Stimulated activated CD8-positive, alpha-beta memory T cell treated with anti-CD3 and anti-CD28 coated beads, Interleukin-7, amount 100 ng/mL, for 1 hour (primary cell): ENCODE measurements at places on chromosomes 7 and 10.

GRCh38 chr10:6918305-6918704 is 338.2 kb upstream of the PRKCQ start:
- DNase-seq = peak; percentile 41

DNA sequence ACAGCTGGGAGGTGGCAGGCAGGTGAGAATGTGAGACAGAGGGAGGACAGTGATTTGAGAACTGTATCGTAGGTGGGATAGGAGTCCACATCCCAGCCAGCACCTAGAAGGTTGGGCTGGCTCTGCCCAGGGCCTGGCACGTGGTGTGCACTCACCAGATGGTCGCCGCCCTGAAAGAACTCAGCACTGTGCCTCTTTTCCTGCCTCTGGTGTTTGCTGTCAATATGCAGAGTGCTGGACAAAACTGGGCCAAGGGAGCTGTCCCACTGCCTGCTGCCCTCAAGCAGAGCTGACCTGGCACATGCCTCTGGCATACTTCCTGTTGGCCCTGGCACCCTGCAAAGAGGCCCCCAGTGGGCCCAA is 36.8 kb downstream of the CHST3 start:
- no peak for DNase-seq

GRCh38 chr7:26787701-26788100 is 76.7 kb downstream of the SKAP2 start:
- DNase-seq = no peak

DNA sequence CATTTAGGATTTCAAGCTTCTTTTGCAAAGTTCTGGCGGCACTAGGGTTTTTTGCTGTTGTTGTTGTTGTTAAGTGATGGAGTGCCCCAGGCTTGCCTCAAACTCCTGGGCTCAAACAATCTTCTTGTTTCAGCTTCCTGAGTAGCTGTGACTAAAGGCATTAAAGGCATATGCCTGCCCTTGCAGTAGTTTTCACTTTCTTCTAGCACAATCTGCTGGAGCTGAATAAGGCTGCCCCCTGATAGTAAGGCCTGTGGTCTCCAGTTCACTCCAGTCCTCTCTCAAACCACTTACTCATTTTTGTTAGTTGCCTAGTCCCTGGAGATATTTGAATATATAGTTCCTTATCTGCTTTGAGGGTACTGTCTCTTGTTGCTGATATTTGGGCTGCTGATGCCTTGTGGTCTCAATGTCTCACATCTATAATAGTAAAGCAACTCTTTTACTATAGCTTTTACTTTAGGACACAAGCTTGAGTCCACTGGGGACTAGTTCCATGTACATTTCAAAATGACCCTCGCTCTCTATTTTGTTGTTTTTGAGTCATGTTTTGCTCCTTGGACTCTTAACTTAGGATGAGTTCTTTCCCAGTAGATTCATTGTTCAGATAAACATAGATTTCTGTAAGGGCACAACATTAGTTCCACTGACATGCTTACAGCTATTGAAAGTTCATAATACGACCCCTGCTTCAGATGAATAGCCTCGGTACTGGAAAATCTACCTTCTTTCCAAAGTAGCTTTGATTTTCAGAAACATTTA is 25.5 kb downstream of the PHF14 start:
- DNase-seq = no peak

GRCh38 chr7:57443567-57443966 is 6.4 kb upstream of the ZNF716 start:
- DNase-seq = no peak

DNA sequence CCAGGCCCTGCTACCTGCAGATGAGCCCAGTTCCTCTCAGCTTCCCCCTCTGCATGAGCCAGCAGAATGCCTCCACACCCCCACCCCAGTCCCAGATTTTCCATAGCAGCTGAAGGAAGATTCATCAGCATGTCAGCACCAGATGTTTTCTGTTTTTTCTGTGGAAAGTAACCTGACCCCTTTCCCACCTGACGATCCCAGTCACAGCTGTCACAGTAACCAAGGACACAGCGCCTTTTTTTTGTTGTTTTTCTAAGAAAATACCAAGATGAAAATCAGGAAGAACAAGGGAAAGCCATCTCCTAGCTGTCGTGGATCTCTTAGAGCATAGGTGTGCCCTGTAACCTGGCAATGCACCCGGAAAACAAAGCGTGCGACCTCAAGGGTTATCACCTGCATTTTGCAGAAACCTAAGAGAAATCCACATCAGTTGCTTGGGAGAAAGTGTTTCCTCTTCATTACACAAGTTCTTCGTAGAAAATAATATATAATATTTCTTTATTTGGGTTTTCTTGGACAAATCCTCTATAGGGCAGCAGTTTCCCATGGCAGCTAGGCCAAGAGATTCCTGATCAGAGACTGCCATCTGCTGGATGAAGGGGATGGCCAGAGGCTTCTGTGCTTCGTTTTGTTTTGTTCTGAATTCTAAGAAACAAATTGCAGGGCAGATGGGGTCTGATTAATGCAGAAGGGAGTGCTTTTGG is 401.9 kb downstream of the TNS3 start:
- no peak for DNase-seq

GRCh38 chr7:30143748-30144251 is 9.0 kb downstream of the MTURN start:
- no peak for DNase-seq
